SJCRH30 (cell line): ENCODE measurements at places on chromosomes 7 and 10. TPM values are rescaled to one million over a fixed set of nuclear protein-coding genes. Genes with fewer than 3 reads are reported as not detected.
A peak's percentile ranks its signal among the peaks of the same experiment; 100 is the strongest.

DNA sequence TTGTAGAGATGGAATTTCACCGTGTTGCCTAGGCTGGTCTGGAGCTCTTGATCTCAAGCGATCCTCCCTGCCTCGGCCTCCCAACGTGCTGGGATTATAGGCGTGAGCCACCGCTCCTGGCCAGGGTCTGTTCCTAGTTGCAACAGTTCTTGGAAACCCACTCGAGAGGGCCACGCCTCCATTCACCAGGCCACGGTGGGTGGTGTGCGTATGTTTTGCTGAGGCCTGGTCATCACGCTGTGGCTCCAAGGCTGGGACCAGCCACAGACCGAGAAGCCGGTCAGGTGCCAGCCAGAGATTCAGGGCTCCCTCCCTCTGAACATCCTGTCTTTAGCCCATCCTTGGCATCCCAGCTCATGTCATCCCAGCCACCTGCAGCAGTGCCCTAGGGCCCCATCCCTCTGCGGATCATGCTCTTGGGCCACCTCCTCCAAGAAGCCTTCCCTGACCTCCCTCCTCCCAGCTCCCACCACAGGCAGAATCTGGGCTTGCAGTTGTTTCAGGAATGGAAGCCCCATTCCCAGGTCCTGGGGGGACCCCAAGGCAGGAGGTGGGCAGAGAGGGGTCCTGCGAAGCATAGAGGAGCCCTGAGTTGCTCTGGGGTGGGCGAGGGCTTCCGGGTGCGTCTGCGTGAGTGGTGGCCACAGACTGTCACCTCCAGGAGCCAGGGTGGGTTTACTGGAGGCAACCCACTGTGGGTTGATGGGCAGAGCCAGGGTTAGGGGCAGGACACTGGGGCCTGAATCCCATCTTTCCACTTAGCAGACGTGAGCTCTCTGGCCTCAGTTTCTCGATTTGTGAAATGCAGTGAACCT, 5.2 kb downstream of the LAT2 start:
- no peak for DNase-seq

DNA sequence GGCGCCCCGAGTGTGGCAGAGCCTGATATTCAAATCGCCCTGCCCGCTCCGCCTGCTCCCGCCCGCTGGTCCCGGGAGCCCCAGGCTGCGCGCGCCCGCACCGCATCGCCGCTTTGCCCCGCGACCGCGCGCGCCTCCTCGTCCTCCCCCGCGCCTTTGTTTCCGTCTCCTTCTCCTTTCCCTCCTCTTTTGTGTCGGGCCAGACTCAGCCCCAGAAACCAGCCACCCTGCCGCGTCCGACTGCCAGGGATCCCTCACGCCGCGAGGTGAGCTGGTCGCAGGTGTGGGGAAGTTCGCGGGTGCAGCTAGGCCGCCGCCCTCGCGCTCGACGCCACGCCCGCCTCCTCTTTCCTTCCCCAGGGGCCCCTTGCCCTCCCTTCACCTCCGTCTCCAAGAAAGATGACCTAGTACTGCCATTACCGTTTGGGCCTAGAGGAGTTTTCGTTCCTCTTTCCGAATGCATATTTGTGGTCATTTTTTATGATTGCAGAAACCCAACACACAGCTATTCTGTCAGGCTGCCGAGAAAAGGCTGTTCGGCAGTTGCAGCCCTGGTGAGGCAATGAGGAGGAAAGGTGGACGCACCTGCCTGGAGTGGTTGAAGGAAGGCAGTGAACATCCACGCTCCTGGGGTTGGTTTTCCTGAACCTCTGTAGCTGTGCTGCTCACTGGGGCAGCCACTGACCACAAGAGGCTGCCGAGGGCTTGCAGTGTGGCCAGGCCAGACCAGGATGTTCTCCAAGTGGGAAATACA, 107.3 kb downstream of the SNX10 start:
- DNase-seq: peak; percentile 41

GRCh38 chr10:92913973-92914372, 65.7 kb downstream of the EXOC6 start:
- DNase-seq: no peak

CFAP43 gene
- total RNA-seq: not detected in 2 replicates

DNA sequence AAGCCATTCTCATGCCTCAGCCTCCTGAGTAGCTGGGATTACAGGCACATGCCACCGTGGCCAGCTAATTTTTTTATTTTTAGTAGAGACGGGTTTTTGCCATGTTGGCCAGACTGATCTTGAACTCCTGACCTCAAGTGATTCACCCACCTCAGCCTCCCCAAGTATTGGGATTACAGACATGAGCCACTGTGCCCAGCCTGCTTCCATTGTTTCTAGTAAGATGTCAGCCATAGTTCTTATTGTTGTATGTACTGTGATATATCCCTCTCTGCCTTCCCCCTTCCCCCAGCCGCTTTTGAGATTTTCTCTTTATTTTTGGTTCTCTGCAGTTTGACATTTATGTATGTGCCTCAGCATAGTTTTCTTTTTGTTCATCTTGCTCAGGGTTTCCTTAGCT, 87.9 kb upstream of the KLF14 start:
- no peak for DNase-seq

DNA sequence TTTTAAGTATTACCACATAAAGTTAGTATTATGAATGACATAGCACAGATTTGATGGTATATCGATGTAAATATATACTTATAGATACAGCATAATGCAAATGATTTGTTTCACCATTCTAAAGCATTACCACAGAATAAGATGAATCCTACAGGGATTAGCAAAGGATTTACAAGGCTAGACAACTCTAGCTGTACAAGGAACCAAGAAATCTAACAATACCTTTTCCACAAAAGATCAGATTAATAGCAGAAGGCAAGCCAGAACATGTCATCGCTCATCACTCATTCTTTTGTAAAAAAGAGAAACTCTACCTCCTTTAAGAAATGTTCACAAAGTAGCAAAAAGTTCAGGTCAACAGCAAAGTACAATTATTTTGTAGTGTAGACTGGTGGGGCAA, 105.1 kb upstream of the ANK3 start:
- no peak for DNase-seq

DNA sequence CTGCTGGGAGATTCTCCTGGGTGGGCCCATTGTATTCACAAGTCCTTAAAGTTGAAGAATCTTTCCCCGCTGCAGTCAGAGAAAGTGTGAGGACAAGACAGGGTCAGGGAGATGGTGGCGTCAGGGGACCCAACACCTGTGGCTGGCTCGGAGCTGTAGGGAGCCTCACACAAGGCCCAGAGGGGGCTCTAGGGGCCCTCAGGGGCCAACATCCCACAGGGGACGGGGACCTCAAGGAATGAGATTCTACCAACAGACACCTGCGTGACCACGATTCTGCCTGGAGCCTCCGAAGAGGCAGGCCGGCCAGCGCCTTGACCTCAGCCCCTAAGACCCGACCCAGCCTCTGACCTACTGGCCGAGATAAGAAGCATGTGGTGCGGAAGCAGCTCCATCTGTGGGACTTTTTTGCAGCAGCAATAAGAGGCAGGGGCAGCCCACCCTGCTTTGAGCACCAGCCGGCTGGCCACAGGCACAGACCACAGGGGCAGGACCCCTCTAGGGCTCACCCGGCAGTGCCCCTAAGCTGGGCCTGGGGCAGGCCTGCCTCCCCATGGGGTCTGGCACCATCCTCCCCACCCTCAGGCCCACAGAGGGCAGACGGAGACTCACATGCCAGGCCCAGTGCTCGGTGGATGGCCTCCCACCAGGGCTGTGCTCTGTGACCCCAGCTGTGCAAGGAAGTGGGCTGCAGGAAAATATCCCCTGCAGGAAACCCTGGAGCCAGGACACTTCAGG, 13.2 kb downstream of the RASGEF1A start:
- no peak for DNase-seq

- DNase-seq: no peak
Observed at GRCh38 chr7:113582471-113582870, 336.3 kb downstream of the PPP1R3A start.

AKR1E2 gene
- not detected in 2 replicates for total RNA-seq

- DNase-seq: no peak
Observed at GRCh38 chr7:159032753-159033472, 111.8 kb downstream of the VIPR2 start.

DNA sequence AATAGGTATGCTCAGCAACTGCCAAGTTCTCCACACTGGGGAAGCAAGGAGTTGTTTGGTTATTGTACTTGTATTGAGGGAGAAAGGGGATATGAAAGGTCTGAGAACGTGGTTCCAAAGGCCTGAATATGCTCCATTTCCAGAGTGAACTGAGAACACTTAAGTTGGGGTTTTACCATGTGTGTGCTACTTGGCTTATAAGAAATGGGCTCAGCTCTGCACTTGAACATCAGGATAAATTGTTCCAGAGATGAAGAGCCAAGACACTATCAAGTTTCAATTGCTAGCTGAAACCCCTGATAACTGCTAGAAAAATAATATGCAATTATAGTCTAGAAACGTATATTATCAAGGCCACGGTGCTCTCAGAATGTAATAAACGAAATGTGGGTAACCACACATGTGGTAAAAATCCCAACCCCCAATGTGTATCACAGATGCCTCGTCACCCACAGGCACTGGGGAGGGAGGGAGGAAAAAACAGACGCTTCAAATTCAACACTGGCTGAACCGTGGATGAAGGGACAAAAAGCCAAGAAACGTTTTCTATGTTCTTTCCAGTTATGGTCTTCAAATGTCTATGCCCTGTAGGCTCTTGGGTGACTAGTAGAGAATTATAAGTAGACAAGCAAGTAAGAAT, 16.3 kb downstream of the ELMO1 start:
- DNase-seq: no peak

GRCh38 chr10:99938563-99938962, 71.2 kb downstream of the DNMBP start:
- no peak for DNase-seq

CALD1 gene
- total RNA-seq: 102 and 113 TPM in 2 replicates

DNA sequence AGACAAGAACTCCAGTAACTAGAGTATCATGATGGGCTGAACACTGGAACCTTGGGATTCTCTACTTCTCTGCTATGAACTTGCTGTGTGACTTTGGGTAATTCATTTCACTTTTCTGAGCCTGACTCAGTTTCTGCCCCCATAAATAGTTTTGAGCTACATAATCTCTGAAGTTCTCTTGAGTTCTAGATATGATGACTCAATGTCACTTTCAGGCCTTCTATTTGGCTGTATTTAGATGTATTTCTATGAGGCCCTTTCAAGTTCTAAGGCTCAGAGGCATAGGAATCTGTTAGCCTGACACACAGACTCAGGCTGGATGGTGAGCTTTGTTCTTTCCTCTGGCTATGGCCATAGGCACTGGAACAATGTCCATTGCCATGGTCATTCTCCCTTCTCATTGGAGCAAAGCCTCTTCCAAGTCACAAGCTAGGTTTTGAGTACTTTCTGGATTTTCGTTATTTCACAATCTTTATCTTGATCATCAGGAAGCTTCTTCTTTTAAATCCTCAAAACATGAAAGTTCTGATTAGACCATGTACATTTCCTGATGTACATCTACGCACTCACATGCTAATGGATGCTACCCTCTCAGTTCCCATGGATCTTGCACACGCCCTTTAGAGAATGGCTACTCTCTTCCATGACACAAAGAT, 101.6 kb downstream of the TES start:
- no peak for DNase-seq

- DNase-seq: no peak
Observed at GRCh38 chr7:30965372-30965771, 1.6 kb downstream of the GHRHR start.

- DNase-seq: no peak
Observed at GRCh38 chr10:103139803-103140202, 53.3 kb downstream of the NT5C2 start.

DNA sequence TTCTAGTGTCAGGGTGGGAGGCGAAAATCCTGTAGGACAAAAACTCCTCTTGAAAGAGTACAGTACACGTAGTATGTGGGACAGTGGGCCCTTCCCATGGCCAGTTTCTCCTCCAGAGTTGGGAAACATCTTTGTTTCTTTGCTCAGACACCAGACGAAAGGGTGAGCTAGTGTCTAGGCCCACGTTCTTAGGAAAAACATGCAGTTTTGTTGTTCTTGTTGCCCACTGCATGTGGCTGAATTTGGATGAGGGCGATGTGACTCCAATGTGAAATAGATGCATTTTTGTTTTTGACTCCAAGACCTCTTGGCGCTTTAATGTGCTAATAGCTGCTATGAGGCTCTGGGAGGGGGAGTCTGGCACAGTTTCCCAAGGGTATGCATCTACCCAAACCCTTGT, 100.8 kb downstream of the ATXN7L1 start:
- DNase-seq: no peak

OGA gene
- total RNA-seq: 110 and 132 TPM in 2 replicates

IFIT1B gene
- total RNA-seq: not detected in 2 replicates

- no peak for DNase-seq
Observed at GRCh38 chr7:139732471-139733167, 45.2 kb downstream of the HIPK2 start.

SPDYE5 gene
- total RNA-seq: not detected in 2 replicates

DNA sequence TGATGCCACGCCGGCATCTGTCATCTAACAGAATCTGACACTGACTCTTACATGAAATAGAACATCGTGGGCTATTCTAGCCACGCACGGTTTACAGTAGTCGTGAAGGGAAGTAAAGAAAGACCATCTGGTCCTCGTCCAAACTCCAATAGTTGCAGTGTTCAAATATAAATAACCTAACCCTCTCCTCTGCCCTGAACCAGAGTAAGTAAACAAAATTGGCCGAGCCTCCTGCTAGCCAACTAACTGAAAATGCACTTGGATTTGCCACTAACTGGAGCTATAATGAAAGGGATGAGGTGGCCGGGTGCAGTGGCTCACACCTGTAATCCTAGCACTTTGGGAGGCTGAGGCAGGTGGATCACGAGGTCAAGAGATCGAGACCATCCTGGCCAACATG, 29.5 kb upstream of the ZC3HAV1L start:
- no peak for DNase-seq

- peak; percentile 76 for DNase-seq
Observed at GRCh38 chr10:30775779-30776591, 146.4 kb upstream of the LYZL2 start.

NPSR1 gene
- total RNA-seq: not detected in 2 replicates

MLLT10 gene
- 34.1 and 39.3 TPM in 2 replicates for total RNA-seq

PNLIPRP1 gene
- not detected in 2 replicates for total RNA-seq

DNA sequence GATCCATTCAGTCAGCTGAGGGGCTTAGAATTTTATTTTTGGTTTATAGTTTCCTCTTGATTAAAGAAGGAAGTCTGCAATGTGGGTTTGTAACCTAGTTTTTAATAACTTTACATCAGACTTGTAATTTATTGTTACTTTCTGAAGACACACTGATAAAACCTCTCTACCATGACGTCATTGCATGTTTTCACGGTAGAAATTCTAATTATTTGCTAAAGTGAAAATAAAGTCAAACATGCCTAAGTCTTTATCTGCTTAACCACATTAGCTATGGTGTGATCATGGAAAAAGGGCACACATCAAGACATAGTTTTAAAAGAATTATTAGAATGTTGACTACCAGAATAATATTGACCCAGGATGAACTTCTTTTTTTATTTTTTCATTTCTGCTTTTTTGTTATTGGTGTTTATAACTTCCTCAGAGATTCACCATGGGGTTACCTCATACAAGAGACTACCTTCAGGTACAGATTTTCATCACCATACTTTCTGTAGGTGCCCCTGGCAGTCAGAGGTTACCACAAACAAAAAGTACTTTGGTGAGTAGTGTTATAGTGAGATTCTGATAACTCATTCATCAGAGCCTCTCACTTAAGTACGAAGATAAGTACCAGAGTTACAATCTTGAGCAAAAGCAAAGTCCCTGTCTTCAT, 7.0 kb upstream of the PANK1 start:
- no peak for DNase-seq
